ENCODE measurements at places on chromosomes 12 and 14. TPM values are rescaled to one million over a fixed set of nuclear protein-coding genes. Genes with fewer than 3 reads are reported as not detected.

- no peak for DNase-seq
Observed at GRCh38 chr12:67572492-67572891, 76.1 kb upstream of the DYRK2 start.

DNA sequence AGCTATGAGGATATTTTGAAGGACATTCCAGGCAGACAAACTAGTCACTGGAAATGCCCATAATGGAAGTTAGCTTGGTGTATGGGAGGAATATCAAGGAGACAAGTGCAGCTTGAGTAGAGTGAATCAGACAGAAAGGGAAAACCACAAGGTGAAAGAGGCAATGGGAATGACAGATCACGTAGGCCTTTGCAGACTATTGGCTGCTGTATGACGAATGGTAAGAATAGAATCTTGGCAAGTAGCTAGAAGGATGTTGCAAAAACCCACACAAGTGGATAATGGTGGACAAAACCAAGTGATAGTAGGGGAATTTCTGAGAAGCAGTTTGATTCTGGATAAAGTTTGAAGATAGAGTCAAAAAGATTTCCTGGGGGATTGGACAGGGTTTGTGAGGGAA is 196.9 kb upstream of the NOVA1 start:
- no peak for DNase-seq

- no peak for DNase-seq
Observed at GRCh38 chr12:96814200-96814599, 92.9 kb upstream of the NEDD1 start.

The AHSA1 gene
- 173 TPM for total RNA-seq

GRCh38 chr14:28756884-28757570 is 9.6 kb upstream of the FOXG1 start:
- DNase-seq, result no peak

The SARNP gene
- 50.1 TPM for total RNA-seq

GRCh38 chr12:27814851-27815591 is 35.0 kb upstream of the MANSC4 start:
- DNase-seq, result no peak

Data from left cardiac atrium (tissue), 4 donors.